GM03348 (cell line): ENCODE measurements at places on chromosomes 7 and 10.

DNA sequence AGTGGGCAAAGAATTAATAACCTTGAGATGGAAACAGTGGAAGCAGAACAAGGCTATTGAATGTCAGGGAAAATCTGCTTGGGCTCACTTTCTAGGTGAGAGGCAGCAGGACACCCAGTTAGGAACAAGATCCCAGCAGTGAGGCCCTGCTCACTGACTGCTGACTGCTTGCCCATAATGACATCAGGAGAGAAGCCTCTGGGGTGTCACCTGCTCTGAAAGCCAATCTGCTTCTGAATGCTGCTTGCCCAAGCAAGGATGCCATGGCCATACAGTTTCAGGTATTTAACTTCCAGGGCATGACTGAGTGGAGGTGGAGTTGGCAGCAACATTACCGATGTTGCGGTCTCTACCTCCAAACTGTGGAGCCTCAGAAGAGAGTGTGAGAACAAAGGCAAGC, 11.7 kb upstream of the WAPL start:
- no peak for DNase-seq

DNA sequence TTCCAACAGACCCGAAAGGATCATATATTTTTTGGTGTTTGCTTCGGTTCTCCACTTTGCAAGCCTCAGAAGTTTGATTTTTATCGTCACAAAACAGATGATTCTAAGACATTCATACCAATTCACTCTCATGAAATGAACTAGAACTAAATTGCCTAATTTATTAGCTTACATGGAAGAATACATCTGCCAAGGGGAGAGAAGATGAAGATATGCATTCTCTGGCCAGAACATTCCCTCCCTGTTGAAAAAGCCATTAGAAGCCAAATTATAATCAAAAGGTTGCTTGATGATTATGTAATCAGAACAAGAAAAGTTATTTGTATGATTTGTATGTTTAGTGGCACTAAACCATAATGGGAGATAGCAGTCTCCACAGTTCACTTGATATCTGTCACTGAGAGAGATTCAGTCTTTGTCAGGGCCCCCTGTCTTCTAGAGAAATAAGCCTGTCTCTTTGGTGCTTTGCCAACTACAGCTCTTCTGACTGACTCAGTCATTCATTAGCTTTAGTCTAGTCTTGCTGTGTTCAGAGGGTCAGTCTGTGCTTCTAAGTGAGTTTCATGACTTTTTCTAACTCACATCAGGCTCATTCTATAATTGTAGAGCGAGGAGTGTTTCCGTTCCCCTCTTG, 95.3 kb upstream of the GNAI1 start:
- DNase-seq: no peak

- DNase-seq: no peak
Measured at GRCh38 chr7:30272126-30272525, 12.3 kb upstream of the ZNRF2 start.

DNA sequence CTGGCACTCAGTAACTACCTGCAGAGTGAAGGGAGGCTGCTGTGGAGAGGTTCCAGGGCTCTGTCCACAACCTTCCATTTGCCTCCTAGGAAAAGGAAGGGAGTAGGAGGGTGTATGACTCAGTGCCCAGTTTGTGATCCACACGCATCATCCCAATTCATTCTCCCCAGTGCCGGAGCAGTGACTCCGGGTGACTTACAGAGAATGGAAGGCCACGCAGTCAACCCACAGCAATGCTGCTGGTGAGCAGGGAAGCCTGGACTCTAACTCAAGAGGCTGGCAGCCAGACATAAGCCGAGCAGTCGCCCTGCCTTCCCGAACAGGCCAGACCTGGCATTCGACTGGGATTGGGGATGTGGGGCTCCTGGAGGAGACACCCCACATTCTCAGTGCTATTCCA, 139.9 kb downstream of the SH3PXD2A start:
- DNase-seq: peak; percentile 90

DNA sequence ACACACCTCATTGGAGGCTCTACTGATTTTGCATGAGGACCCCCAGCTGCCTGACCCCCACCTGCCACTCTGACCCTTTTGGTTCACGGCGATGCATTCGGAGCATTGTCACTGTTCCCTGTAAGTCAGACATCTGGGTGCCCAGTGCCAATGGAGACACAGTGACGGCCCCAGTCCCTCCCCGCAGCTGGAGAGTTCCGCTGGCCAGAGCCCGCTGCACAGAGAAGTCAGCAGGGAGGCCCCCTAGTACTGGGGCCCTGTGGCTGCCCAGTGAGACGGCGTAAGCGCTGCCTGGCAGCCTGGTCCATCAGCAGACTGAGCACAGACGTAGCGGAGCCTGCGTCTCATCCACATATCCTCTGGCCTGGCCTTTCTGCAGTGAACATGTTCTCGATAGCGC, 77.5 kb downstream of the NKX6-2 start:
- DNase-seq: no peak

DNA sequence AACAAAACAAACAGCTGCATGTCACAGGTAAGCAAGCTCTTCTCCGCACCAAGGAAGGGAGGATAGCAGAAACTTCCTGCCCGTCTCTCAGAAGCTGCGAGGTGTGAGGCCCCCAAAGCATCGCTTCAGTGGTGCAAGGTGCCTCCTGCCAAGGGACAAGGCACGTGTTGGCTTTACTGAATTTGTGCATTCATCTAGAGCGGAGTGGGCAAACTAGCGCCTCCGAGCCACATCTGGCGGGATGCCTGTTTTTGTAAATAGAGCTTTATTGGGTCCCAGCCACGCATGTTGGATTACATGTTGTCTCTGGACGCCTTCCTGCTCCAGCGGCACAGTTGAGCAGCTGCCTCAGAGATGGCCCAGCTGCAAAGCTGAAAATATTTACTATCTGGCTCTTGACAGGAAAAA, 27.7 kb downstream of the PHYH start:
- peak; percentile 31 for DNase-seq

- DNase-seq: no peak
Measured at GRCh38 chr10:53025172-53025711, 252.7 kb upstream of the MBL2 start.

DNA sequence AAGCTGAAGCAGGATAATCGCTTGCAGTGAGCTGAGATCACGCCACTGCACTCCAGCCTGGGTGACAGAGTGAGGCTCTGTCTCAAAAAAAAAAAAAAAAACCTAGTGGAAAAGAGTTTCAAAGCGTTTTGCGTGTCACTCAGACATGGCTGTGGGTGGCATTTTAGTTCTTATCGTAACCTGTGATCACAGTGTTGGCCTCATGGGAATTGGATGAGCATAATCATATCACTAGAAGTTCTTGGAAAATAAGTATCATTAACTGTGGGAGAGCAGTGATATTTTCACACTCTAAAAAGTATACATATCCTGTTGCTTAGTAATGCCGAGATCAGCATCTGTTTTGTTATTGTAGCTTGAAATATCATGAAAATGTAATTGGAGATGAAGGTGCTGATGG, 92.6 kb downstream of the CREM start:
- no peak for DNase-seq

GRCh38 chr10:52011118-52011517, 303.0 kb upstream of the DKK1 start:
- DNase-seq: peak; percentile 56

- no peak for DNase-seq
Measured at GRCh38 chr10:95399183-95399582, 108.4 kb upstream of the PDLIM1 start.

GRCh38 chr7:47153058-47153457, 428.9 kb downstream of the TNS3 start:
- DNase-seq: peak; percentile 67

- no peak for DNase-seq
Measured at GRCh38 chr10:60627778-60628748, 150.2 kb upstream of the CDK1 start.

DNA sequence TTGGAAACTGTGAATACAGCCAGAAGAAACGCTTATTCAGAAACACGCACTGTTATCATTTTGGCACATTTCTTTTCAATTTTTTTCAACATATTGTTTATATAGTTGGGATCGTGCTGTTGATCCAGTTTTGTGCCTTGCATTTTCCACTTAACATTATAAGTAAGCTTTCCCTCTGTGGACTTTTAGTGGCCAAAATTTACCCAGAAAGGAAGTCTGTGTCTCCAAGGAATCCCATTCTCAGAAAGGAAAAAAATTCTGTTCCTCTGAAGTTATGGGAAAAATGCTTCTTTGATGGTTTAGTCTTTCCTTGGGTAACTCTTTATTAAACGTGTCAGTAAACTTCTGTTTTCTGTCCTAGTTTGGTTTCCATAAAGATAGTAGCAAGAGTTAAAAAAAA, 280.0 kb downstream of the REEP3 start:
- no peak for DNase-seq

- DNase-seq: peak; percentile 10
Measured at GRCh38 chr10:88793712-88794299, 8.7 kb upstream of the LIPM start.

- DNase-seq: no peak
Measured at GRCh38 chr10:24353319-24353718, 144.4 kb downstream of the KIAA1217 start.

DNA sequence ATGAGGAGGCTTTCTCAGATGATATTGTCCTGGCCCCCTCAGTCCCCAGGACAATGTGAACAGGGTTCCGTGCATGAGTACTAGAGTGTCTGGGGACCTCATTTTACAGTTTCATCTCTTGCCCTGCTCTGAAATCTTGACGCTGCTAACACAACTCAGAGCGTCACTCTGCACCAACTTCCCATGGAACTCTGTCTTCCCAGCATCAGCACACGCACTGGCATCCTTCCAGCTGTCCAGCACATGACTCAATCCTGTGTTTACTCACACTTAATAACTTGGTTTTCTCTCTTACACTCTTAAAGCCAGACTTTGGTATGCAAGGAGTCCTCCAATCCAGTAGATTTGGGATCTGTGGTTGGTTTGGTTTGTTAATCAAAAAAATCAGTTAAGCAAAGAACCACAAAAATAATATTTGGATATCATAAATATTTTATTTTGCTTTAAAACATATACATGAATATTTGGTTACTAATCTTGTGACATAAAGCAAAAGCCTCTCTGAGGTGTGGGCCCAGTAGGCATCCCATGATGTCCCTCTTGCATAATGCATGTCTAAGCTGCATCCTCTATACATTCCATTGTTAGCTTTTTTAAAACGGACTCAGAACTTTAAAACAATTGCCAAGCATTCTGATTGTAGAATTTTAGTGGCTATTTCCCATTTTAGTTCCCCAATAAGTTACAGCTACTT, 131.0 kb downstream of the CXCL12 start:
- DNase-seq: peak; percentile 80

GRCh38 chr10:29685506-29685905, 50.7 kb upstream of the SVIL start:
- DNase-seq: no peak

GRCh38 chr7:22884911-22885788, 62.5 kb upstream of the TOMM7 start:
- DNase-seq: no peak

- DNase-seq: peak; percentile 53
Measured at GRCh38 chr7:30322271-30323005, 38.0 kb downstream of the ZNRF2 start.

- no peak for DNase-seq
Measured at GRCh38 chr7:23004247-23004520, 9.7 kb downstream of the HYCC1 start.

GRCh38 chr7:93453262-93453661, 121.3 kb downstream of the CALCR start:
- DNase-seq: no peak

DNA sequence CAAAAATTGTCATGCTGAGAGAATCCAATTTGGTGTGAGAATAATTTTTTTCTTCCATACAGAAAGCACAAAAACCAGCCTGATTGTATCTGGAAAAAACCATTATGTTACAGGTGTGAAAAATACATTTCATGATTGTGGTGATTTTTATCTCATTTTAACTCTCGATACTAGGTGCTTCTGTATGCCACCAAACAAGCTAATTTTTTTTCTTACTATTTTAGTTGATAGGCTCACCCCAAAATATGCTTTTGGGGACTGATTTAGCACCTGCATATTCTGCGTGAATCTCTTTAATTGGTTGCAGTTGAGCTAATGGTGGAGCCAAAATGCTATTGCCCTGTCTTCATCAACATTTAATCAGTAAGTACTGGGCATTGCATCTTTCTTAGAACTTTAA, 1.9 kb downstream of the DMTF1 start:
- DNase-seq: no peak

DNA sequence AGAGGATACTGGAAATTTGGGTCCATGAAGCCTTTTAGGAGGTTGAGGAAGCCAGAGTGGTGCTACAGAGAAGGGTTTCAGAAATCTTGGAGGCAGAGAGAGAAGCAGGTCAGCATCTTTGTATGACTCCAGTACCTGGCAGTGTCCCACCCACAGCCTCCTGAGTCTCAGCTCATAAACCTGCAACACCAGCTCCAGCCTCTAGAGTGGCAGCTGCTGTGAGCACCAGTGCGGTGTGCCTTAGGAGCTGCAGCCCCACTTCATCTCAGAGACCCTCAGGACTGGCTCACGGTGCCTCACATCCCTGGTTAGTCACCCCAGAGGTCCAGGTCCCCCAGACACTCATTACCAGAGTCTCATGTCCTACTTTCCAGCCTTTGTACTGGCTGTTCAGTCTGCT, 84.8 kb upstream of the PRKAR2B start:
- DNase-seq: no peak

- no peak for DNase-seq
Measured at GRCh38 chr7:141847996-141848395, 6.7 kb upstream of the PRSS37 start.

GRCh38 chr10:34880817-34881216, 65.7 kb upstream of the PARD3 start:
- no peak for DNase-seq

DNA sequence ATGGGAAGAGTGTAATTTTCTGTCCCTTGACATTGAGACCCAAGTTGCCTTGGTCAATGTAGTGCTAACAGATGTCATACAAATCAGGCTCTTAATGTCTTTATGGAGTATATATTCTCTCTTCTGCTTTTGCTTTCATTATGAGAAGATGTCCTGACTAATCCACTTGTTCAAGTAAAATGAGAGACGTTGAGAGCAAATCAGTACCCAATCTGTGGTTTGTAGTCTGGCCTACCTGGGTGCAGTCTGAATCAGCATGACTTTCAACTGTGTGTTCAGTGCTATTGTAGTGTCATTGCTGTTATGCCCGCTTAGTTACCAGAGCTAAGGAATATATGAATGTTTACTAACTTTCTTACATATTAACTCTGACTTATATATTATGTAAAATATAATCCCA, 612.4 kb downstream of the ANKRD7 start:
- no peak for DNase-seq

DNA sequence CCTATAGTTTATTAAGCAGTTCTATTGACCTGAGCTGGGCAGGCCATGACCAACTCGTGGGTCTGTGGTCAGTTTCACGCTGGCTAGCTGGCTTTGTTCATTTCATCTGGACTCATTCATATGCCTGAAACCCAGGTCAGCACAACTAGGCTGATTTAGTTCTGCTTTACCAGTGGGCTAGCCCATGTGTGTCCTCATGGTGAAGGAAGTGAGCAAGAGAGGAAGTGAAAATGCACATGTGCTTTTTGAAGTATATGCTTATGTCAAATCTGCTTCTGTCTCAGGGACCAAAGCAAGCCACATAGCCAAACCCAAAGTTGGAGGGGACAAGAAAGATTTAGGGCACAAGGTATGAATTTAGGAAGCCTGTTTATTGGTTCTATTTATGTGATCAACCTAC, 154.5 kb downstream of the RNF133 start:
- no peak for DNase-seq
